ENCODE measurements at places on chromosomes 6 and 20.

DNA sequence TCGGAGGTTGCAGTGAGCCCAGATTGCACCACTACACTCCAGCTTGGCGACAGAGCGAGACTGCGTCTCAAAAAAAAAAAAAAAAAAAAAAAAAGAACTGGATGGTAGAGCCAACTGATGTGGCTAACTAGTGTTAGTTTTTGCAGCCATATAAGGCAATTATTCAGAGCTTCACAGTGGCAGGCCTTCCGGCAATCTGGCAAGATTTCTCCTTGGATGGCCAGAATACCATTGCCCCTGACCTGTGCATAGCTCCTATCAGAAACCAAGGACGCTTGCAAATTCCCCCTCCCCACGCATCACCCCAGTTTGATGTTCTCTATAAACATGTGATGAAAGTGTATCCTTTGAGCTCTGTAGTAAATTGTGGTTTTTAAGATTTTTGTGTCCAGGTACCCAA lies 127.0 kb downstream of the RNF144B start:
- DNase-seq: no peak

GRCh38 chr6:30480536-30481156 lies 8.7 kb upstream of the HLA-E start:
- DNase-seq: no peak

DNA sequence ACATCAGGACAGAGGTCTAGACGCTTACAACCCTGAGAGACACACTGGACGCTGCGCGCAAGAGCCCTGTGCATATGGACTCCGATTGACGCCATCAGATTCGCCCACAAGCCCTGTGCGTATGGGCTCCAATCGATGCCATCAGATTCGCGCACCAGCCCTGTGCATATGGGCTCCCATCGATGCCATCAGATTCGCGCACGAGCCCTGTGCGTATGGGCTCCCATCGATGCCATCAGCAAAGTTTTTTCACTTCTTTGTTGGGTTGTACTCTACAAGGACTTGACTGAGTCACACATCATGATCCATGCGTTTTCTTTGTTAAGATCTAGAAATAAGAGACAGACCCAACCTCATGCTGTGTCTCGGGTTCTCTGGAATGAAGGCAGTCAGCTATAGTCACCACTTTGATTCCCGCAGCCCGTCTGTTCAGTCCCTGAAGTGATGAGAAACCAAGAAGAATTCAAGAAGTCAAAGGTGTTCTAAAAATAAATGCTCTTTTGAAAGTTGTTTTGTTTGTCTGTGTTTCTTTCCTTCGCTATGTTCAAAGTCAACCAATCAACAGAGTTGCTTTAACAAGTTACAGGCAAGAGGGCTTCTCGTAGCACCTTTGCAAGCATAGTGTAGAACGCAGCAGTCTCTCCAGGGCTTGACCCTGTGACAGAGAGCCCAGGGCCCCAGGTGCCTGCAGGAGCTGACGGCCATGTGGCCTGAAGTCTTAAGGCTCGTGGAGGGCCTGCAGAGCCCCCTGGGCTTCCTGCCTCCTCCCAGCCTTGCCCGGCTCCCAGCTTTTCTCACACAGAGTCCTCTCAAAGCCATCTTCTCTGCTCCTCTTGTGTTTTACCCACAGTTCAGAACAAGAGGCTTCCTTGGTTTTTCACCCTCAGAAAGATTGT lies 7.9 kb downstream of the RPS6KA2 start:
- no peak for DNase-seq

DNA sequence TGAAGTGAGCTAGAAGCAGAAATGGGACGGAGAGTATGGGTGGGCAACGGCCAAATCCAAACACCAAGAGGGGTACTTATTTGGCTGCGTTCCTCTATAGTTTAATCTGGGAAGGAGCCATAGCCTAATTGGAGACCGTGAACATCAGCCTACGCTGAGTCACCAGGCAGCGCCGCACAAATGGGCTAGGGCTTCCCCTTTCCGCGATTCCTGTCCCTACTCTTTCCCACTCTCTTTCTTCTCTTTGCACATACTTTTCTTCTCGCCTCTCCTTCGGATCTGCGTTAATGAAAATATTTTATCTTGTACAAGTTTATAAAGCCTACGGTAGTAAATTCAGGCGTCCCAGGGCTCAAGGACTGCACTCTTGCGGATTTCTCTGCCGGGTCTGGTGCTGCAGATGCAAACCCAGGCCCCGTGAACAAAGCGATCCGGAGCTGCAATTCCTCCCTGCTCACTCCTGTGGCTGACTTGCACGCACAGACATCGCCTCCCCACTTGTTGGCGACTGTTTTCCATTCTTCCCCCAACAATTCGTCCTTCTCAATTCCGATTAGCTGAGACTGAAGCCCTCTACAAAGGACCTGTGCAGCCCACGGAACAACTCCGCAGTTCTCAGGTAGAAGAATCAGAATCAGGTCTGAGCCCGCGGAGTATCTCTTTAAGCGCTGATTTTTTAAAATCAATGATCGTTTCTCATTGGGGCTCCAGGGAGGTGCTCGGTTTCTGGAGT lies 4.2 kb upstream of the TBX18 start:
- DNase-seq: peak; percentile 29

- no peak for DNase-seq
These were observed 34.5 kb downstream of the LATS1 start for GRCh38 chr6:149683256-149683859.

Measured in iPS-NIHi11 (cell line).